ENCODE measurements at places on chromosomes 1 and 21.
A peak's percentile ranks its signal among the peaks of the same experiment; 100 is the strongest.

DNA sequence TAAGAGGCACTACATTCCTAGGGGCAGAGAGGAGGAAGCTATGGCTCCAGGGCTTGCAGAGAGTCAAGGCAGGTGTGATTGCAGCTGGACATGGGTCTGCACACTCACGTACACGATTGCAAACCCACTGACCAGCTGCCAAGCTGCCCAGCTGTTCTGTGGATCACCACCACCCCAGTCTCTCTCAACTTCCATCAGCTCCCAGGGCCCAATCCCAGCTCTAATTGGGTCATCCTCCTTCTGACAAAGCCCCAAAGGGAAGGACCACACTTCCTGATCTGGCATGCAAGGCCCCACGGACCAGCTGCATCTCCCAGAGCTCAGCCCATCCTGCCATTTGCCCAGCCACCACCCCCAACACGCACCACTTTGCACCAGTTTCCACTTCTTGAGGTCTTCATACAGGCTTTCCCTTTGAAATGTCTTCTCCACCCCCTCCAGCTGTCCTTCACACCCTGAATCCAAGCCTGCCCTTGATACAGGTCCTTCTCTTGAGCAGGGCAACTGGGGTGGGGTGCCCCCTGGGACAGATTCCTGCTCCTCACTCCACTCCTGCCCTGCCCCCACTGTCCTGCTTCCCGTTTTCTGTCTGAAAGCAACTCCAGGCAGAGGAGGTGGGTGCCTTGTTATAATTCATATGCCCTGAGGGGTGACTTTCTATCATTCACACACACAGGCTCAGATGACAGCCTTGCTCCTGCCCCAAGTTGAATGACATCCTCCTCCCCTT is 179.4 kb upstream of the EDN2 start:
- DNase-seq = no peak

DNA sequence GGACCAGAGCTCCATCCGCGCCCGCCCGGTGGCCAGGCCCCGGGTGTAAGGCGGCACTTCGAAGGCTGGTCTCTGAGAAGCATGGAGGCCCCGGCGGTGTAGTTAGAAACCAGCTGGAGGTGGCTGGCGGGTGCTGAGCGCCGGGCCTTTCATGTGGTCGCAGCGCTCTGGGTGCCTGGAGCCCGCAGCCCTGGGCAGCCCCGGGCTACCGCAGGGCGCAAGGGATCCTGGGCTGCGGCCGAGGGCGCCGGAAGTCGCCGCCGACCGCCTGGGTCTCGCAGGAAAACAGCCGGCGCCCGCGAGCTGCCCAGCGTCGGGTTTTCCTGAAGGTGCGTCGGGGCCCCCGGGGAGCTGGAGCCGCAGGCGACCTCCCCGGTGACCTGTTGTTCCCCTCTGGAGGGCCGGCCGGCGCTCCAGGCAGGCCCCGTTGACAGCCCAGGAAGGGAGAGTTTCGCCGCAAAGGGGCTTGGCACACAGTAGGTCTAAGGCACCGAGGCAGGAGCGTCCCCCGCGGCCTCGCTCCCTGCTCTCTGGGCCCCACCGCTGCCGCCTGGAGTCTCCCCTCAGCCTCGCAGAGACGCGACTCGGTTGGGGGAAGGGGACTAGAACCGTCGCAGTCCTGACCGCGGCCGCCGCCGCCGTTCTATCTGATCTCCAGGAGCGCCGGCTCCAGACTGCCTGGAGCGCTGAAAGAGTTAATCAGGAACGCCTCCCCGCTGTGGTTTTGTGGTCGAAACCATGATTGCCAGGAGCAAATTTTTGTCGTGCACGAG is 2.7 kb downstream of the GRHL3 start:
- DNase-seq = peak; percentile 85

DNA sequence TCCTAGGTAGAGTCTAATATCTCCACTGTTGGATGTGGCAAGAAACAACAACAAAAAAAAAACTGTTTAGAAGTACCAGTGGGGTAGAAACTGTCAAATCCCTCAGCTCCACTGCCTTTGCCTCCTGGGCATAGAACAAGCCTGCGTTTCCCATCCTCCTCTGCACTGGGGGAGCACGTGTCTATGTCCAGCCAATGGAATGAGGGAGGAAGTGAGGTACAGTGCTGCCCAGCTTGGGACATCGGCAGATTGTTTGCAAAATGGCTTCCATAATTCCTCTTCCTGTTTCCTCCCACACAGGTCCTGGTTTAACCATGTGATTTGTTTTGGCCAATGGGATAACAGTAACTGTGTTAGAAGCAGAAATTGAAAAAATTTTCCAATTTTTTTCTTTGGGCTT is 39.1 kb downstream of the PSMG1 start:
- DNase-seq = no peak

DNA sequence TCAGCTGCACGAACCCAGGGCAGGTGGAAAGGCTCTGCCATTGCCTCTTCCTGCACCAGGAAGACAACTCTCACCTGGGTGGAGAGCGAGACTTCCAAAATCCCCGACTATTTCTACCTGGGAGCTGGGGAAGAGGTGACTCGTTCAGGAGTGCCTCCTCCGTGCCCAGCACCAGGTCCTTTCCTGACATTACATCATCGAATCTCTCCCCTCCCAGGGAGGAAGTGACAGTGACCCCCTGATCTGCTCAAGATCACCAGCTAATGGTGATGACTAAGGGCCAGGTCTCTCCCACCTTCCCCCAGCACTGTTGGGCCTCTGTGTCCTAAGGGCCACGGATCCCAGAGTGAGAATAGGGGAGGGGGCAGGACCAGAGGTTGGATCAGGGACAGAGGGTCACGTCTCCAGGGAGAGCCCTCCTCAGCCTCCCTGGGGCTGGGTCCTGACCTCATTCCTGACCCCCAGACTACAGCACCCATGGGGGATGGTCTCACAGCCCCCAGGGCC is 6.8 kb downstream of the MEGF6 start:
- DNase-seq = no peak

- peak; percentile 88 for DNase-seq
Measured at GRCh38 chr1:201408176-201408833, 9.2 kb upstream of the LAD1 start.

DNA sequence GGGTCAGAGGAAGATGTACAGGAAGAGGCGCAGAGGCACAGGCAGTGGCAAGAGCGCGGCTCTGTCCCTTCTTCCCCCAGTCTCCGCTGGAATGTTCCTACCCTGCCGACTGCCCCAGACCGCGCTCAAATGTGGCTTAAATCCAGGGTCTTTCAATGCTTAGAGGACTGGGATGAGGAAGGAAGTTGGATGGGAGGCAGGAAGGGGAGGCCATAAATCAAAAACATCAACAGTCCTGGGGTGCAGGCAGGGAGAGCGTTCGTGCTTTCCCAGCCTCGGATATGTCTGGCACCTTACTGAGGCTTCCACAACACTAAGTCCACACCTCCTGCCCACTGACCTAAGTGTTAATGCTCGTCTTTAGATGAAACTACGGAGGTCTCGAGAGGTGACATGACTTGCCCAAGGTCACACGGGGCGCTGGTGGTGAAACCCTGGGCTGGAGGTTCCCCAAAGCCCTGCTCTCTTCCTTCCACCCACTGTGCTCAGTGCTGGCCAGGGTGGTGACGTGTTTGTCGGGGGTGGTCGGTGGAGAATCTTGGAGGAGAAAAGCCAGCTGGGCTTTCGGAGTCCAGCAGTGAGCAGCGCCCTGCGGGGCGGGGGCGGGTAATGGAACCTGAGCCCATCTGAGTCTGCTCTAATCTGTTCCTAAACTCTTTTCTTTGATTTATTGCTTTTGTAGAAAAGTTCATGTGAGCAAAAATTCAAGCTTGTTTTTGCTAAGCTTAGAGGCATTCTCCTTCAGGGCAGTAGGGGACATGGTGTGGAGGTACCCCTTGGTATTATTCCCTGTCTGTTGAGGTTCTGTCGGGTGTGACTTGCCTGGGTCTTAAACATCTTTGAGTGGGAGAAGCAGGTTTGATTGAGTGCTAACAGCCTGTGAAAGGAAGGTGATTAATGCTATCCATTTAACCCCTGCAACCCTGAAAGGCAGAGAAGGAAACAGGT is 708 bp downstream of the CDA start:
- no peak for DNase-seq

DNA sequence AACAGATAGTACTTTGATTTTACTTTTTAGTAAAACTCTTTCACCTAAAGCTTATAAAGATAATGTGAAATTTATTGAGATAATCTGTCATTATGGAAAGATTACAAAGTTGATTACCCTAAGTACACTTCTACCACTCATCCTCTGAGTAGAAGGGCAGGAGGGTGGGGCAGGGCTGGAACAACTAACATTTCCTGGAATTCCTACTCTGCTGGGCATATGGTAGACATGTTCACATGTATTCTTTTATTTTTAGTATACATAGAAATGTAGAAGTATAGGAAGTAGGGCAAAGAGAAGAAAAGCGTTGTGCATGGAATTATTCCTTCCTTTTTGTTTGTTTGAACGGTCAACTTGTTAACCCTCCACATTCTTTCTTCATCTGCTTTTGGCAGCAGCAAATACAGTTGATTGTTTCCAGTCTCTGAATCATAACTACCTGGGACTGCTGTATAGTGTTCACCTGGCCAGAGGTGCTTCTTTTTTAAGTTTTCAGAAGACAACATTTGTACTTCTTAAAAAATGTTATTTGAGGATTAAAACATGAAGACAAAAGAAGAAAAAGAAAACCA is 85.1 kb downstream of the POU2F1 start:
- DNase-seq = no peak

DNA sequence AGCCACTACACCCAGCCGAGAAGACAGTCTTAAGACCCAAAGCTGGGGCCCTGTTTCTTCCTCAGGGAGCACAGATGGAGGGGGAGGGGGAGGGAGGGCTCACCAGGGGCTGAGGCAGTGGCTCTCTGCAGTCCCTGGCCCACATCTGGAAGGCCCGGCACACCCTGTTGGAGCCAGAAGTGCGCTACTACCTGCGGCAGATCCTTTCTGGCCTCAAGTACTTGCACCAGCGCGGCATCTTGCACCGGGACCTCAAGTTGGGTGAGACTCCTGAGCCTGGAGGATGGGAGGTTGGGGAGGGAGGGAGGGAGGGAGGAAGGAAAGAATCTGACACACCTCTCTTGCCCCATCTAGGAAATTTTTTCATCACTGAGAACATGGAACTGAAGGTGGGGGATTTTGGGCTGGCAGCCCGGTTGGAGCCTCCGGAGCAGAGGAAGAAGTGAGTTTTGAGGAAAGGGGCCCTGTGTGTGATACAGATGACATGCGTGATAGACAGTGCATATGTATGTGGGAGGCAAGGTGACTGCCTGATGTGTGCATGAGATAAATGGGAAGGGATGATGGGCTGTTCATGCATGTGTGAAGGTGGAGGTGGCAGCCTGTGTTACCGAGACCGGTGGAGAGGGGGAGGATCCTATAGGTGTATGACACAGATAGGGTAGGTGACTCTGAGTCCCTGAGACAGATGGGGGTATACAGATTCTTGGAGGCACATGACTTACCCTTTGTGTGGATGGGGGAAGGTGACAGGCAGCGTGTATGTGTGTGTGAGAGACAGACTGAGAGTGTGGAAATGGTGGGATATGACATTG is 1.5 kb downstream of the PLK3 start:
- DNase-seq = peak; percentile 81

- DNase-seq = no peak
Measured at GRCh38 chr1:20555025-20555757, 2.8 kb downstream of the FAM43B start.

DNA sequence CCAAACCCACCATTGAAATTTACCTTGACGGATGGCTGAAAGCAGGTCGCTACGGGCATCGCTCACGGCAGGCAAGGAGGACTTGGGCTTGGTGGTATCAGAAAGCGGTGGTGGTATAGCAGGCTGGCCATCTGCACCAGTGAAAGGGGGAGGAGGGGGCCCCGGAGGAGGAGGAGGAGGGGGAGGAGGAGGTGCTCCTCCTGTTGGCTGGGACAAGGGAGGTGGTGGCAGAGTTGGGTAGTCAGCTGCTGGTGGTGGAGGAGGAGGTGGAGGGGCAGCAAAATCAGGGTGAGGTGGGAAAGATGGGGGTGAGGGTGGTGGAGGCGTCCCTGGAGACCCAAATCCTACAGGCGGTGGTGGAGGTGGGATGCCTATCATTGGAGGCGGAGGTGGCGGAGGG is 17.2 kb downstream of the GPR3 start:
- no peak for DNase-seq

DNA sequence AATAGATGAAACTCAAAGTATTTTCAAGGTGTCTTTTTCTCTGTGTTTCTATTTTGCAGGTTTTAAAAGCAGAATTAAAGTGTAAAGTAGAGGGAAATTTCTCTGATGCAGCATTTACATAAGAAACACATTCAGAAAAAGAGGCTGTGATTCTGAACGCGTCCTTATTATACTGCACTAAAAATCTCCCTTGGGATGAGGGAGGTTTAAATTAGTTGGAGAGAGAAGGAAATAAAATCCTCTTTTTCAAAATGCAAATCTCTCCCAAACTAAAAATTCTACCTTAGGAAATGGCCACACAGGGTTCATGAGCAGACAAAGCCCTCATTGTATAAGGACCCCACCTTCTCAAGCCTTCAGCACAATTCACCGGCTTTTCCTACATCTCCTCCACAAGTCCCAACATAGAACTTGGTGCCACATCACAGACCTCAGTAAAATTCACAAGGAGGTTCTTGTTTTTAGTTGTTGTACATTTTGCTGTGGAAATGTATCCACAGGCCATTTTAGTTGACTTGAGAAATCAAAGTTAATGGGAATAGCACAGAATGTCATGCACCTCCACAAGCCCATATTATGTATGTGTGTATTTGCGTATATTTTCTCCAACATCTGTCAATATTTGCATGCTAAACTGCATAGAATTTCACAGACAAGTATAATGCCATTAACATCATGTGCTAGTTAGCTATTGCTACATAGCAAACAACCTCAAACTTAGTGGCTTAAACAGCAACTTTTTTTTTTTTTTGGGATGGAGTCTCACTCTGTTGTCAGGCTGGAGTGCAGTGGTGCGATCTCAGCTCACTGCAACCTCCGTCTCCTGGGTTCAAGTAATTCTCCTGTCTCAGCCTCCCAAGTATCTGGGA is 59.8 kb downstream of the MAB21L3 start:
- no peak for DNase-seq

- DNase-seq = no peak
Measured at GRCh38 chr1:112686835-112687234, 12.4 kb downstream of the MOV10 start.

GRCh38 chr1:61253059-61253735 is 170.8 kb downstream of the NFIA start:
- DNase-seq = no peak

GRCh38 chr21:37849506-37850102 is 66.7 kb downstream of the KCNJ6 start:
- DNase-seq = no peak
